Head of caudate nucleus (tissue), 42 donors: ENCODE measurements at places on chromosomes 13 and 19.

- no peak for DNase-seq
Observed at GRCh38 chr19:10222201-10222890, 8.8 kb downstream of the S1PR2 start.

DNA sequence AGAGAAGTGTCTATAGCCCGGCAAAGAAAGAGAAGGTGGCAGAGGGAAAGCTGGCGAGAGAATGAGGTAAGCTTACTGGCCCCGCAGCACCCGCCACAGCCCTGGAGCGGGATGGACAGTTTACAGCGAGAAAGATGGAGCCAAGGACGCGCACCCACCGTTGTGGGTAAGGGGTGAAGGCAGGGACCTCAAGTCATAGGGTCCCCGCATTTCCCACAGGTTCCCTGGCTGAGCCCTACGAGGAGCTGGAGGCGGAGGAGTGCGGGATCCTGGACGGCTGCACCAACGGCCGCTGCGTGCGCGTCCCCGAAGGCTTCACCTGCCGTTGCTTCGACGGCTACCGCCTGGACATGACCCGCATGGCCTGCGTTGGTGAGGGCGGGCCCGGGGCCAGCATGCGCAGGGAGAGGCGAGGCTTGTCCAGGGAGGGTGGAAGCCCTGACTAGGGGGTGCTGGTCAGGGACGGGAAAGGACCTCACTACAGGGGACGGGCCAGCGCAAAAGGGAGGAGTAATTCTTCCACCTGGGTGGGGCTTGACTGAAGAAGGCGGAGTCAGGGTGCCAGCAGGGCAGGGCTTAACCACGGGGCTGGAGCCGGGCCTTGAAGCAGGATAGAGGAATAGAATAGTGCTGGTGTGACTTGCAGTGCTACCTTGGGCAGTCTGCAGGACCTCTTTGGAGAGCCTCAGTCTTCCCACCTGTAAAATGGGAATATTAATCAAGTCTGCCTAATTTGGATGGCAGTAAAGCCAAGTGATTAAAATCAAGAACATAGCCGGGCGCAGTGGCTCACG, 26.5 kb downstream of the LTBP4 start:
- no peak for DNase-seq

DNA sequence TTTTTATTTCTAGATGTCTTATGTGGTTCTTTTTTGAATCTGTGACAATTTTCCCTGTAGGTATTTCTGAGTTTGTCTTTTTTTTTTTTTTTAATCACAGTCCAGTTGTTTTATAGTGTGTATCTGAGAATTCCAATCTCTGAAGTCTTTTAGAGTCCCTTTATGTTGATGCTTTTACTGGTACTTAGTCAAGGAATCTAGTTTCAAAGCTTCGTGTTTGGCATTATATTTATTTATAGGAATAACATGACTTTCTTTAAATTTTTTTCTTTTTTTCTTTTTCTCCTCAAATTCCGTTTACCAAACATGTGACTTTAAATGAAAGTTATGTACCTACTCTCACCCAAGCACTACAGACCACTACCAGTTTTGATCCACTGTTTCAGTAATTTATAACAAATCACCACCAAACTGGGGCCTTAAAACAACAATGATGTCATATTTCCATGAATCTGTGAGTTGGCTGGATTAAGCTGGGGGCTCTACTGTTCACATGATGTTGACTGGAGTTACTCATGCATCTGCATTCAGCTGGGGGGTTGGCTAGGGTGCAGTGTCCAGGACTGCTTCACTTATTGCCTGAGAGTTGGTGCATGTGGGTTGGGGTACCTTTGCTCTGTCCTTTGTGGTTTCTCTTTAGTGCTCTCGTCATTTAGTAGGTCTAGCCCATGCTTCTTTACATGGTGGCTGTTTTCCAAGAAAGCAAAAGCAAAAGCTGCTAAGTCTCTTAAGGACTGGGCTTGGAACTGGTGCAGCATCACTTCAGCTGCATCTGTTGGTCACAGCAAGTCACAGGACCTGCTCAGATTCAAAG, 22.3 kb downstream of the KCTD4 start:
- no peak for DNase-seq

- no peak for DNase-seq
Observed at GRCh38 chr13:112774829-112775565, 85.2 kb downstream of the ATP11A start.

DNA sequence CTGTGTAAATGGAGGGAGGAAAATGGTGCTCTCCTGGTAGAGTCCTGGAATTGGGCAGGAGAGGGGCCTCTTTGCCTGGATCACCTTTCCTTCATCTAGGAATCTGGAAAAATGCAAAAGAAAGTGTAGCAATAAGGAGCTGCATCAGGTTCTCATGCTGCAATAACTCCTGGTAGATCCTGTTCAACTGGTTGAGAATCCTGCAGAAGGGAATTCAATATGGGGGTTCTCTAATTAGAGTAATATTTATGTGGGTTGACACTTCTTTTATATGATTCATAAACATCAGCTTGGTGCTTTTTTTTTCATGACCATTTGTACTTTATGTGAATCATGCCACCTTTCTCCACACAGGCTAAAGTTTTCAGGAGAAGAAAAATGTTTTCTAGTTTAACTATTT, 9.5 kb upstream of the NUDT15 start:
- DNase-seq, result no peak

GRCh38 chr13:74243637-74244526, 109.7 kb upstream of the KLF12 start:
- DNase-seq, result no peak

DNA sequence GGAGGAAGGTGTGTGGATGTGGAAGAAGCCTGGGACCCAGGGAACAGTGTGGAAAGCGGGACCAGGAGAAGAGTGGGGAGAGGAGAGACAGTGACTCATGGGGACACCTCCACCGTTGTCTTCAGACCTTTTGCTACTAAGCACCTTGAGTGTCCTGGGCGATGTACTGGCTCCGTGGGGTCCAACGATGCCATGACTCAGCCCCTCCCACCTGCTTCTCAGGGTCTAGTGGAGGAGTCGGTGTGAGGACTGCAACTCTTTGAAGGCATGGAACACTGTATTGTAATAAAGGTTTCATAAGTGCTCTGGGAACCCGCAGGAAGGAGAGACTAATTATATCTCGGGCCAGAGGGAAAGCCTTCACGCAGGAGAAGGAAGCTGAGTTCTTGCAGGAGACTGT, 166.9 kb upstream of the KL start:
- no peak for DNase-seq

- no peak for DNase-seq
Observed at GRCh38 chr13:32737111-32737571, 150.9 kb downstream of the PDS5B start.

DNA sequence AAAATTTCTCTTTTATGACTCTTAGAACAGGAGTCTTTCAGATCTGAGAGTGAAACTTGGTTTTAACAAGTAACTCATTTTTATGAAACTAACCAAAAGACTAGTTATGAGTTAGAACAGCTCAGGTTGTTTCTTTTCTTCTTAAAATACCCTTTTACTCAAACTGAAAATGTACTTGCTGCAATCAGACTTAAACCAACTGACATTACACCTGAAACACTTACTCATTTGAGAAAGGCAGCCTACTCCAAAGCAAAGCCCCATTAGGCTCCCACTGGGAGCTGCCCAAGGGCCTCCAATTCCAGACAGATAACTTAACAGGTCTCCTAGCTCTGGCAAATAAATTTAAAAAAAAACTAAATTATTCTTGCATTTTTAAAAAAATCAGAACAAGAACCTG, 3.6 kb downstream of the FOXO1 start:
- no peak for DNase-seq

DNA sequence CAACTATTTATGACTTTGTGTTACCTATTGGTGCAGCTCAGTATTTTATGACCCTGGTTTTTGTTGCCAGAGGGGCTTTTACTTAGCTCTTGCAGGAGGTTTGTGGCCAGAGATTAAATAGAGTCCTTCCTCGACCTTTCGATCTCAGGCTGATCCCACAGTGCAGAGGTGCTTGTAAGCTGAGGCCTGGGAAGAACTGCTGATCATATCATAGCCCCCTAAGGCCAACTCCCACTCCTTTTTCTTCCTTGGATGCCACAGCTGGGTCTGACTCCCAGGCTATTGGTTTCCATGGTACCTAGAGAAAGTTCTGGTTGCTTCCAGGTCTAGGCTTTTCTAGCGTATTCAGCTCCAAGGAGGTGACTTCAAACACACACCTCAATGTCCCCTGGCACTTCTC, 324.9 kb downstream of the FOXO1 start:
- DNase-seq, result no peak
